GM20000 (cell line): ENCODE measurements at places on chromosomes 5 and 9.

DNA sequence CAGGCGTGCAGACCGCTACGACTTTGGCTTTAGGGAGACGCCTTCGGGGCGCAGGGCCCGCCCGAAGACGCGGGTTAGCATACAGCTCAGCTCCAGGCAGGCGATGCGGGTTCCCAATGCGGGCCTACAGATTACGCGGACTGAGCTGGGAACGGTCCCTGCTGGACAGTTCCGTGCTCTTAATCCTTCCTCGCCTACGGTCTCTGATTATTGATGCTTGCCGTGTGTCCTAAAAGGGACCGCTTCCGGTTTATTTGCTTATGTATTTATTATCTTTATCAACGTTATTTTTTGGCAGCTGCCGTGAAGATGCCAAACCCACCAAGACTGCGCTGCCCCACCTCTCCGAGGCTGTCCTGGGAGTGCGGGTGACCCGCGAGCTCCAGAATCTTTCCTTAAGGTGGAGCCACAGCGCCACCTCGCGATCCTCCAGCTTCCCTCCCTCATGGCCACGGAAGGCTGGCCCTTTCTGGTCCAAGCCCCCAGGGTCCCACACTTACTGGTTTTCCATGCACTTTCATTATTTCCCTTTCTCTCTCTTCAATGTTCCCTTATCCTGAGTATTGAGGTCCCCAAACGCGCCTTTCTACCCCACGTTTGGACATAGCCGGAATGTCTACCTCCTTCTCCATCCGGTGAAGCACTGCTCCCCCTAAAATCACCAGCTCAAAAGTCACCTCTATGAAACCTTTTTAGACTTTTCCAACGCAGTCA is 7.0 kb upstream of the EBF1 start:
- peak; percentile 86 for DNase-seq

DNA sequence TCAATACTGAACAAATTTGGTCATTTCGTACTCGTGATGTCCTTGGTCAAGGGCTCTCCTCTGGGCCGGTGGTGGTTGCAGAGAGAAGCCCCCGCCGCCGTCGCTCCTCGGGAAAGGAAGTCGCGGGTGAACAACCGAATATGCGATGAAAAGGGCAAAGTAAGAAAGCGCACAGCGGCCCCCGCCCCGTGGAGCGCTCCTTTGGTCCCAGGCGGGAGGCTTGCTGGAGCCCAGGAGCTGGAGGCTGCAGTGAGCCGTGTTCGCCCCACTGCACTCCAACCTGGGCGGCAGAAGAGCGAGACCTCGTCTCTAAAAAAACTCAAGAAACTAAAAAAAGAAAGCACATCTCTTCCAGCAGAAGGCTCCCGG is 108.4 kb upstream of the LARP1 start:
- no peak for DNase-seq

- DNase-seq = no peak
These were observed 1.8 kb upstream of the RHOBTB3 start for GRCh38 chr5:95729115-95730010.

DNA sequence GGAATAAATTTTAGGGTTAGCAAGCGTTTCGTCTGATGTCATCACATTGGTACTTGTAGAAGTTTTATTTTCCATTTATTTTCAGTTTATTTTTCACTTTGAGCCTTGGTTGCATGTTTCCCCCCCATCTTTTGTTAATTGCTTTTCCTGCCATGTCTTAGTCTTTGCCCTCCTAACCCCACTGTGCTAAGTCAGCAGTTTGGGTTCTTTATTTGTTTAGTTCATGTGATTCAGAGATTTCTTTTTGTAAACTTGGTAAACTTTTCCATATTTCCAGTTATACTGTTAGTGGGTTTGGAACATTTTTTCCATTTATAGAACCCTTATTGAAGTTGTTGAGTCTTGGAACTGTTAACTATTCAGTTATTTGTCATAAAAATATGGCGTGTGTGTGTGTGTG is 252.9 kb upstream of the ANKH start:
- no peak for DNase-seq

DNA sequence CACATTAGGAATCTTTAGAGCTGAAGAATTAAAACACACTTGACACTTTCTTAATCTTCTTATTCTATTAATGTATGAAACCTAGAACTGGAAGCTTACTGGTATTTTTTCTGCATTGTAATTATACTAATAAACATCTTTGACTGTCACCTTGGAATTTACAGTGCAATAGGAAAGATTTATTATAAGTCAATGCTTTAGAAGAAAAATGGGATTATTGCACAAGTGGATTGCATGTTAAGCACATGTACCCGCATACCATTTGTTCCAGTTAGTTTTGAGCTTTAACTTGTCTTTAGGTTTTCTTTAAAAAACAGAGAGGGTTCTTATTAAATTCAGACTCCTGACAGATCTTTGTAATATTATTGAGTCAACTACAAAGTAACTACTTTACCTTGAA is 278.5 kb downstream of the CCDC171 start:
- DNase-seq = no peak

DNA sequence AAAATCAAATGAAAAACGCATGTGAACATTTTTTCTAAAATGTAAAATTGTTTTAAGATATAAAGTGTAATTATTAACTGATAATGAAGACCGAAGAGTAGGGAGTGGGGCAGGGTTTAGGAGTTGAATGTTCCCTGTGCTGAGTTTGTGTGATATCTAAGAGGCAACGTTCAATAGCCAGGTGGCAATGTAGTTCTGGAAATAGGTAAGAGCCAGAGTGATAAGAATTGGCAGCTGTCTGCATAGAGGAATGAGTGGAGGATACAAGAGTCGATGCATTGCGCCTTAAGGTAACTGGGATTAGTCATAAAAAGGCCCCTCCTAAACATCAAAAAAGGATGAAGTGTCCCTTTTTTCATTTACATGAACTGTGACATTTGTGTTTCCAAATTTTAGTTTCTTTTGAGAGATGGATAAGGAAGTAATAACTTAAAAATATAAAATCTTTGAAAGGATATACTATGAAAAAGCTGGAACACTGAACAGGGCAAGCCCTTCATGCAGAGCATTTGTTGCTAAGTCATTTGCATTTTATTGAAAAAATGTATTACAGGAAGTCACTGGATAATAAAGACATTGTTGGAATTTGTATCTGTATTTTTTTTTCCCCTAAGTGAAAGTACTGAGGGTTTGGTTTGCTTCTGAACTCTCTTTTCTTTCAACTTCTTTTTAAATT is 659.3 kb downstream of the ACTL7B start:
- no peak for DNase-seq

DNA sequence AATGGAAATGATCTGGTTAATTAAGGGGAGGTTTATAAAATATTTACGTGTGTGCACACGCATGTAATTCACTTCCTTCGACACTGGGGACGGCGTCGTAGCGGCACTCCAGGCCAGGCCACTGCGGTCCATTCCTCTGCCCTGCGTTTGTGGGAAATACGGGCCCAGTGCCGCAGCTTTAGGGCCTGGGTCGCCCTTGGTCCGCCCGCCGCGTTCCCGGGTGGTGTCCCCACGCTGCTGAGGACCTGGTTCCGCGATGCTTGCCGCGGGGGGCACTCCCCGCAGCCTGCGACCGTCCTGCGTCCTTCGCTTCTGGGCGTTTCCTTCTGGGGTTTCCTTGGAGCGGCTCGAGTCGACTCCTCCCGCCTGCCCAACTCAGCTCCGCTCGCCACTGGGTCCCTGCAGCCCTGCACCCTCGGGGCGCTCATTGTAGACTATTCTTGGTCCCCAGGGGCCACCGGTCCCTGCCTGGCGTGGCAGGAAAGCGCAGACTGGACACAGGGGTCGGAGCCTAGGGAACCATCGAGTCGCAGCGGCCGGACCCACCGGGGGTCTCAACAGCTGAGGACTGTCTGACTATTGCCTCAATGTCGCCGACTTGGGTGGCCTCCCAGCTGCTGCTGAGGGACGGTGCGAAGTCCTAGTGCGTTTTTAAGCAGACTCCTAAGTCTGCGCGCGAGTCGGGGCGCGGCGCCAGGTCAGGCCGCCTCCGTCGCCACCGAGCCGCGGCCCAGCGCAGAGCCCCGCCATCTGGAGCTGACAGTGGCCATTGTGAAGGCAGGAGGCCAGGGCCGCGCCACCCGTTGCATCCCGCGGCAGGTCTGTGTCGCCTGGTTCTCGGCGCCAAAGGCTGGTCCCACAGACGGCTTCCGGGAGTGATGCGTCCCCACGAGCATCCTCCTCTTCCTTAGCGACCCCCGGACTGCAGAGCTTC is 4.4 kb upstream of the IRX1 start:
- no peak for DNase-seq
